ENCODE measurements at places on chromosomes 13 and 19. TPM values are rescaled to one million over a fixed set of nuclear protein-coding genes. Genes with fewer than 3 reads are reported as not detected.

ZNF541 gene
- 0.09 TPM for total RNA-seq

OR4F17 gene
- 0.25 TPM for total RNA-seq

POU2F2 gene
- 6.6 TPM for total RNA-seq

SLC17A7 gene
- 2.1 TPM for total RNA-seq

TRIM28 gene
- total RNA-seq = 1,095 TPM

CEACAM8 gene
- not detected for total RNA-seq

MEIOSIN gene
- total RNA-seq = 0.11 TPM

BABAM1 gene
- total RNA-seq = 139 TPM

ZGLP1 gene
- 8.9 TPM for total RNA-seq

DNAAF3 gene
- 5.9 TPM for total RNA-seq

LILRA6 gene
- total RNA-seq = not detected

SH2D3A gene
- total RNA-seq = 26.7 TPM

ZNF585A gene
- 18.5 TPM for total RNA-seq

ZSCAN1 gene
- 0.78 TPM for total RNA-seq

ZNF234 gene
- 7.5 TPM for total RNA-seq

LILRA1 gene
- total RNA-seq = not detected

FXYD1 gene
- total RNA-seq = 13.4 TPM

- no peak for DNase-seq
These were observed 13.0 kb upstream of the PROZ start for GRCh38 chr13:113145496-113145895.

DNA sequence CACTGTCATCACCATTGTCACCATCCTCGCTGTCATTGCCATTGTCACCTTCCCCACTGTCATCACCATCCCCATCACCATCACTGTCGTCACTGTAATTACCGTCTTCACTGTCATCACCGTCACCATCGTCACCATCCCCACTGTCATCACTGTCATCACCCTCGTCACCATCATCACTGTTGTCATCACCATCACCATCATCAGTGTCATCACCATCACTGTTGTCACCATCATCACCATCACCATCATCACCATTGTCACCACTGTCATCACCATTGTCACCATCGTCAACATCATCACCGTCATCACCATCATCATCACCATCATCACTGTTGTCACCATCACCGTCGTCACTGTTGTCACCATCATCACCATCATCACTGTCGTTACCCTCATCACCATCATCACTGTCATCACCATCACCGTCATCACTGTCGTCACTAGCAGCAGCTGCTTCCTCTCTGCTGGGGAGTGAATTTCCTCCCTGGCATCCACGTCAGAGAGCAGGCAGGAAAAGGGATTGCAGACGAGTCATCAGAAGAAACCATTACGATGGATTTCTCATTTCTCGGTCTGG, 27.3 kb downstream of the TMEM255B start:
- DNase-seq = no peak

- DNase-seq = peak; percentile 69
These were observed at the start of gene ABCC4 for GRCh38 chr13:95301183-95301967. TSS of gene ABCC4 (minus strand) at chr13:95301451. CDS start at chr13:95301314, 137 bp downstream.

DNA sequence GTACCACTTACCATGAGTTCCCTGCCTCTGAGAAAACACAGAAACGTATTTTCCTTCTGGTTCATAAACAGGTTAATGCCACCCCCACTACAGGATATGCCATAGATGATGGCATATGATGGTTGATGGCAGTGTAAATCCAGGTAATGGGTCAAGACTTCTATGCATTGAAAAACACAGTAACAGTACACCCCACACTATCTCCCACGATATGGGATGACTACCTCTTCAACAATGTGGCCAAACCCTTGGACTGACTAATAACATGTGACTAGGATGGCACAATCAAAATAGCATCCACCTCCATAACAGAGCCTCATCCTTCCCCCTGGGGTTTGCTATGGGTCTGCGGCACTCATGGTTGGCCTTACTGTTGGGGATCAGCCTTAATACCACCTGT, 22.0 kb downstream of the ZNF235 start:
- no peak for DNase-seq

DNA sequence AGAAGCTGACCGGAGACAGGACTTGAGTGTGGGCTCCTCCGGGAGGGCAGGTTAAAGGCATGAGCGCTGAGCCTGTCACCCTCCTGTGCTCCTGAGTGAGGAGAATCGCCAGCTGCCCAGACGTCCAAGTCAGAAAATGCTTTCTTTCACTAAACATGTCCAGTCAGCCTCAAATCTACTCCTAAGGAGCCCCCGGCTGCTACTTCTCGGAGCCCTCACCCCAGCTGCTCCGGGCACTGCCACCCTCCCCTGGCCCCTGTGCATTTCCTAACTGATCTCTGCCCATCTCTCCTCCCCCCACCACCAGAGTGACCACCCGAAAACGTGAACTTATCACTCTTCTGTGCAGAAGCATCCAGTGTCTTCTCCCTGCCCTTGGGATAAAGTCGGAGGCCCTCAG, 277.5 kb upstream of the SOX1 start:
- no peak for DNase-seq

DNA sequence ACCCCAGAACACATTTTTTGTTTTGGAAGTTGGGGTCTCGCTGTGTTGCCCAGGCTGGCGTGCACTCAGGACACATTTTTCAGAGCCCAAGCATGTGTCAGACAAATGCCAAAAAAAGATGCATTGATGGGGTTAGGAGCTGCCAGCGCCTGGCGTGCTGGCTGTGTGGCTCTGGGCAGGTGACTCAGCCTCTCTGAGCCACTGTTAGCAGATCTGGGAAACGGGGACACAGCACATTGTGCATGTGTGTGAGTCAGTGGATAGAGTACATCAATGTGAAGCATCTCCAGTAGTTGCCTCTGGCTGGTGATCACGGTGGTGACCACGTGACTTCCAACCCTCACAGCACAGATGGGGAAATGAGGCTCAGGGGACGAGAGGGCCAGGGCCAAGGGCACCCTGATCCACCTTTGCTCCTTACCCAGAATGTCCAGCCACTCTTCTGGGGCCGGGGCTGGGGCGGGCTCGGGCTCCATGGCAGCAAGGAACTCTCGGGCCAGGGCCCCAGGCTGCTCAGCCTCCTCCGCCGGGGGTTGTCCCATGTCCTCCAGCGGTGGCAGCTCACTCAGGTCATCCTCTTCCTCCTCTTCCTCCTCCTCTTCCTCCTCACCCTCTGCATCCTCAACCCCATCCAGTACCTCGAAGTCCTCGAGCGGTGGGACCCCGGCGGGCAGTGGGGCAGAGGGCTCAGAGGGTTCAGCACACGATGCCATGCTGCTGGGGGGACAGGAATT, 1.9 kb downstream of the FKBP8 start:
- DNase-seq = no peak

DNA sequence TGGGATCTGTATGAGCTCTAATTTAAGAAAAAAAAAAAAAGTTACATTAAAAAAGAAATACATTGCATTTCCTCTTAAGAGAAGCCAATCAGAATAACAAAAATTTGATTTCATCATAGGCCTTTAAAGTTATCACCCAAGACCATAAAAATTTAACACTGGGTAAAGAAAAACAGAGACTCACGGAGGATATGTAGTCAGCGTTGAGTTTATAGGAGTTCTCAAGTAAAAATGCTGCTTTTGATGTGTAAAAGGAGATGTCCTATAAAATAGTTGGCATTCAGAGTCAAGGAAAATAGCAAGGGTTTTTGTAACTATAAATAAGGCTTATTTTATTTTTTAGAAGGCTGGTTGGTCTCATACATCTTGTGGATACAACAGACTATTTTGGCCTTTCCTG, 191.1 kb downstream of the EFNB2 start:
- DNase-seq = no peak

GRCh38 chr13:109436841-109437240, 349.5 kb downstream of the IRS2 start:
- DNase-seq = no peak

GRCh38 chr19:38304352-38304865, 358 bp downstream of the C19orf33 start:
- DNase-seq = peak; percentile 34

DNA sequence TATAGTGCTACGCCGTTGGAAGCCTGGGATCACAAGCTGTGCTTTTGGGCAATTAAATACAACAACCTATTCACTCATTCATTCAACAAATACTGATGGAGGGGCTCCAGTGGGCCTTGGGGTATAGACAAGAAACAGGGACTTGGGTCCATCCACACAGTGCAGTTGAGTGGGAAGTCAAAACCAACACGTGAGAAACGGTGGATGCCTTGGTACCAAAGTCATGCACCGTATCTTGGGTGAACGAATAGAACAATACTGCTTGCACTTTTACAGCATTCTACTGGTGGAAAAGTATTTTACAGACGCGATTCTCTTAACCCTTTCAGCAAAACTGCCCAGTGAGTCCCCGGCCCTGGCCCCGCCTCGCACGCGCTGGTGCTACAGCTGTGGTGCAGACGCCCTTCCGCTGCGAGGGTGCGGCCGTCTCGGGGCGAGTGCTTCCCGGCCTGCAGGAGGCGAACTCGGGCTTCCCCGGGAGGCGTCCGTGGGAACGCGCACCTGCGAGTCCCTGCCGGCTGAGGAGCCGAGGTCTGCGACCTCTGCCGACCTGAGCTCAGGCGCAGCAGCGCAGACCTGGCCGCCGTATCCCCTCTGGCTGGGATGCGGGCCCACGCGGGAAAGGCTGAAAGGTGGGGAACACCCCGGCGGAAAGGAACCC, 8.3 kb downstream of the TNFRSF19 start:
- peak; percentile 75 for DNase-seq

- DNase-seq = no peak
These were observed 13.9 kb downstream of the MPND start for GRCh38 chr19:4357095-4357797.

- DNase-seq = no peak
These were observed 6.3 kb upstream of the CRTC1 start for GRCh38 chr19:18677156-18677555.

DNA sequence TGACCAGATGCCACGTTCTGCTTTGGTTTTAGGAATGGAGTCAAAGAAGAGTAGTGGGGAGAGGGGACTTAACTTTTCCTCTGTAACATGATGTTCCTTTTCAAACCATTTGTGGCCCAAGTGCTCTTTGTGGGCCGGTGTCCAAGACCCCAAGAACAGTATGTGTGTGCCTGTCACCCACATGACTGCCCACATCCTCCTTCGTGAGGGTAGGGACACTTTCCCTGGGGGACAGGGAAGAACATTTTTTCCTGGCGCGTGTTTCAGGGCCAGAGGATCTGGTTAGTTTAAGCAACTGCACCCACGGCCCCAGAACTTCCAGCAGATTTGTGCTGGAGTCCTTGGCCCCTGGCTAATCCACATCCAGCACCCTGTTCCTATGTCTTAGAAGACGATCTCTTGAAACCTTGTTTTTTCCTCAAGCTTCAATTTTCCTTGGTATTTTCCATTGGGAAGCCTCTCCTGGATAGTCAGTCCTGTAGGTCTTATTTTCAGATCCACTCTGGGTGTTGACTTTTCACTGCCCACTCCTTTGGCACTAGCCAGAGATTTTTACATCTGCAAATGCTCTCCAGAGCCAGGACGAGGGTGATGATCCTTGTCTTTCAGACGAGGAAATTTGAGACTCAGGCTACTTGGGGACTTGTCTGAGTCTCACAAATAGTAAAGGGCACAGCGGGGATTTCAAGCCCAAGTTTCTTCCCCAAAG, 10.8 kb upstream of the CCDC97 start:
- no peak for DNase-seq

- DNase-seq = no peak
These were observed 112.9 kb upstream of the MBNL2 start for GRCh38 chr13:97109256-97109655.

GRCh38 chr13:25080773-25081172, 15.2 kb upstream of the PABPC3 start:
- DNase-seq = no peak

- DNase-seq = no peak
These were observed 9.4 kb downstream of the NRTN start for GRCh38 chr19:5814123-5814851.

DNA sequence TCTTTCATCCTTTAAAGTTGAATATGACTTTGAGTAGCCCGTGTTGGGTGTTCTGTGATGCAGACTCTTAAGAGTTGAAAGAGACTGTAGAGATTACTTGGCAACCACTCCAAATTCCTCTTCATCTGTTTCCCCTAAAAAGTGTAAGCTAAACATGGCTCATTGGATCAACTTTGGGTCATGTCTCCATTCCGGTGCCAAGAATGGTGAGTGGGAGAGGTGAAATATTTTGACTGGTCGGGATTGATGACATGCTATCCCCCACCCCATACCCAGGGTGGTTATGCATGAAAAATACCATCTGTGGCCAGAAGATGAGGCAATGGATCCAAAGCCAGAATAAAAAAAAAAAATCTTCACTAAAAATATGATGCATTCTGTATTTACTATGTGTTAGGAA, 281.3 kb upstream of the SOX21 start:
- DNase-seq = no peak

DNA sequence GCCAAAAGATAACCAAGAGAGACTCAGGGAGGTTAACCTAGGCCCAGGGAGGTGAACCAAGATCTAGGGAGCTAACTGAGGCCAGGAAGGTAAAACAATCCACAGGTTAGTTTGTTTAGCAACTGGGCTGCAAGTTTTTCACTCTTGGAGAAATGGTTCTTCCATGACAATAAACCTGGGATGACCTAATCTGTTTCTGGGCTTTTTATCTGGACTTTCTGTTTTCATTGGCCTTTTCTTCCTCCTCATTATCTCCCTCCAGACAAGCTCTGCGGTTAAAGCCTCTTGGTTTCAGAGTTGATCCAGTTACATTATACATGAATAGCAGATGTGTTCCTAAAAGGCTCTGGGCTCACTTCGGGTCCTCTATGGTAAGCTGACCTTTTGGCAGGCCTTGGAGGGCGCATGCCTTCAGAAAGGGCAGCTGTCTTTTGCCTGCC, 44.2 kb downstream of the PCDH8 start:
- no peak for DNase-seq

DNA sequence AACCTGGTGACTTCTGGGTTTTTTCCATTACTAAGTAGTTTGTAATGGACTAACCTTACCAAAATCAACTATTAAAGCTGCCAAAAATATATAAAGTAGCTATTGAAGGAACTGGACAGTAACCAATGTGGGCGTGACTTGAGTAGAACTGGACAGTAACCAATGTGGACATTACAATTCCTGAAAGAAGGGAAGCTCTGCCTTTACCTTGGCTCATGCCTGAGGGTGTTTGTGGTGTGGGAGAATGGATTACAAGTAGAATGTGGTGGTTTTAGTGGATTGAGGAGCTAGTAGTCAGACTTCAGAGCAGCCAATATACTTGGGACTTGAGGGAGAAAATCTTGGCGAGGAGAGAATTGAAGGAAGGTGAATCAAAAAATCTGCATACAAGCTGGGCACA, 17.5 kb downstream of the LRRC63 start:
- DNase-seq = no peak

DNA sequence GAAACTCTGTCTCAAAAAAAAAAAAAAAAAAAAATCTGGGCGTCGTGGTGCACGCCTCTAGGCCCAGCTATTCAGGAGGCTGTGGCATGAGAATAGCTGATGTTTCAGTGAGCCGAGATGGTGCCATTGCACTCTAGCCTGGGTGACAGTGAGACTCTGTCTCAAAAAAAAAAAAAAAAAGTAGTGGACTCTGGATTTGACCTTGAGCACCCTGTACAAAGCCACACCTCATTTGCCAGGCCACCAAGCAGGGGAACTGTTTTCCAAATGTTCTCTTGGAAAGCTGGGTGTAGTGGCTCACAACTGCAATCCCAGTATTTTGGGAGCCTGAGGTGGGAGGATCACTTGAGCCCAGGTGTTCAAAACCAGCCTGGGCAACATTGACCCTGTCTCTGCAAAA, 3.8 kb upstream of the ZNF555 start:
- no peak for DNase-seq

GRCh38 chr19:31979362-31979761, 366.0 kb upstream of the ZNF507 start:
- DNase-seq = no peak

Measured in WTC11 (cell line).